Stimulated activated CD8-positive, alpha-beta memory T cell treated with anti-CD3 and anti-CD28 coated beads, Interleukin-4, amount 100 ng/mL, for 4 hours (primary cell): ENCODE measurements at places on chromosomes 1 and 21.

DNA sequence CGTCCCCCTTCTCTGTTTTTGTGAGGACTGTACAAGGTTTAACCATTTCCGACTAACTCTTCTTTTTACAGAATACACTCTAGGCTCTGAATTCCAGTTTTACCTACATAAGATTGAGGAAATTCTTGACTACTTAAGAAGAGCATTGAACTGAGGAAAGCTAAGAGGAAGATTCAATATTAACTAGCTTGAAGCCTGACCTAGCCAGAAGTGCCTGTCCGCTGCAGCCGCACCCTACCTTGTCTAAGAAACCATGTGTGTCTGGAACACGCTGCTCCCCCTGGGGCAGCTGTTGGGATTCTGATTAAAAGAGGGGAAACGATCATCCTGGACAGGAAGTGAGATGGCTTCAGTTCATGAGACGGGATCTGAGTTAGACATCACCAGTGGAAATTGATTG lies 28.9 kb downstream of the CA6 start:
- DNase-seq = no peak

DNA sequence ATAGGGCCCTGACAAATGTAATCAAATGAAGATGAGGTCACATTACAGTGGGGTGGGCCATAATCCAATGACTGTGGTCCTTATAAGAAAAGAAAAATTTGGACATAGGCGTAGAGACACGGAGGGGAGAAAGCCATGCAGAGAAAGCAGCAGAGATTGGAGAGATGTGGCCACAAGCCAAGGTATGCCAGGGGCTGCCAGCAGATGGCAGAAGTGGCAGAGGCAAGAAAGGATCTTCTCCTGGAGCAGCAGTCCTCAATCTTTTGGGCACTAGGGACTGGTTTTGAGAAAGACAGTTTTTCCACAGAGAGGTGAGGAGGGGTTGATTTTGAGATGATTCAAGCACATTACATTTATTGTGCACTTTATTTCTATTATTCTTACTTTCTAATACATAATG lies 355.1 kb downstream of the NPHP4 start:
- DNase-seq = no peak

GRCh38 chr1:93804412-93804811 lies 74.6 kb downstream of the DNTTIP2 start:
- DNase-seq = no peak

GRCh38 chr1:196860323-196860884 lies 27.4 kb upstream of the CFHR4 start:
- DNase-seq = no peak

DNA sequence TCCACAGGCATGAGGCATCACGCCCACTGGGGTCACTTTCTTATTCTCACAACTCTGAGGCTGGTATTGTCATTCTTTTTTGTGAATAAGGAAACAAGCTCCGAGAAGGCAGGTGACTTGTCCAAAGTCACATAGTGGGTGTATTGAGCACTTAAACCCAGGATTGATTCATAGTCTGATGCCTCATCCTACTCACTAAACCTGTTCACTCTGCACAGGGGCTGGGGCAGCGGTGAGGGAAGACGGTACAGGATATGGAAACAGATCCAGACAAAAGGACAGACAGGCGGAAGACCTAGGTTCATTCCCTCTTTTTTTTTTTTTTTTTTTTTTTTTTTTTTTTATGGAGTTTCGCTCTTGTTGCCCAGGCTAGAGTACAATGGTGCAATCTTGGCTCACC lies 56.6 kb downstream of the NKAIN1 start:
- DNase-seq = no peak
